ENCODE measurements at places on chromosomes 5 and 9. TPM values are rescaled to one million over a fixed set of nuclear protein-coding genes. Genes with fewer than 3 reads are reported as not detected.

HSPB3 gene
- total RNA-seq = 0.37 TPM

CTSV gene
- 0.26 TPM for total RNA-seq

PPP3R2 gene
- not detected for total RNA-seq

CCDC192 gene
- total RNA-seq = not detected

TNC gene
- 48.6 TPM for total RNA-seq

All from aortic smooth muscle cell (primary cell).